SIG-M5 (cell line): ENCODE measurements at places on chromosomes 2 and 18.

DNA sequence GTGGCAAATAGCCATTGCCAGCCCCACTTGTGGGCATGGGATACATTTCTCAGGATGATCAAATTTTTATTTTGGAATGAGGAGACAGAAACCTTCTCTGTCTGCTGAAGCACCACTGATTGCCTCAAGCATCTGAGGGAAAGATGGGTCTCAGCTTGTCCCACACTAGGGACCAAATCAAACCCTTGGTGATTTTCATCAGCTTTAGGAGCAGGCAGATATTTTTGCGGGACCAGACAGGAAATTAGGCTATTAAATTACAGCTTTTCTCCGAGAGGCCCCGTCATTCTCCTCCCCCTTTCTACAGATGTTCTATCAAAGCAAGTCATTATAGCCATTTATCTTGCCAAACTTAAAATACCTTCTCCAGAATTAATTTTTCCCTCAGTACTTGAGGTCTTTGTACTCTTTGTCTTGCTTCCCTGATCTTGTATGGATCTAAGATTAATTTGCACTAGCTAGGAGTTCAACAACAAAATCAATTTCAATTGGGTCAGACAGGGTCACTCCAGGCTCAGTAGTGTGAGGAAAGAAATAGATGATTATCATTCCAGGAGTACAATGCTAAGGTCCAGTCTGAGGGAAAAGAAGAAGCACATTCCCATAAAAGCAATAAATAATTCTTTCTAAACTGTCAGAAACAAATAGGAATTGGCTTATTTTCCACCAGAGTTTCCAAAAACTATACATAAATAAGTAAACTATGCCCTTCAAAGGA is 818.1 kb upstream of the SOX11 start:
- no peak for DNase-seq

- DNase-seq = peak; percentile 63
Measured at GRCh38 chr18:51266773-51267172, 69.3 kb upstream of the MEX3C start.

DNA sequence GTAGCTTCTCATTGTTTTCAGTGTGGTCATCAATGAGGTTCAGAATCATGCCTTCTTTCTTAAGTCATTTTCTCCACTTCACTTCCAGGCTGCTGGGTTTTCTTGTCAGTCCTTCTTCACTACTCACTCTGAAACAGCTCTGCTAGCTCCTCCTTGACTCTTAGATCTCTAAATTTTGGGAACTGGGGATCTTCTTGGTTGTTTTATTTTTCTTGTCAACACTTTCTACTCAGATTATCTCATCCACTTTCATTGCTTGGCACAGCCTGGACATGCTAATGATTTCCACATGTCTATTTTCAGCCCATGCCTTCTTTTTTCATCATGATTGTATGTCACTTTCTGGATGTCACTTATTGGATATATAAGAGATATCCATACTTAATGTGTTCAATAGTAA is 517.8 kb upstream of the DSEL start:
- no peak for DNase-seq

DNA sequence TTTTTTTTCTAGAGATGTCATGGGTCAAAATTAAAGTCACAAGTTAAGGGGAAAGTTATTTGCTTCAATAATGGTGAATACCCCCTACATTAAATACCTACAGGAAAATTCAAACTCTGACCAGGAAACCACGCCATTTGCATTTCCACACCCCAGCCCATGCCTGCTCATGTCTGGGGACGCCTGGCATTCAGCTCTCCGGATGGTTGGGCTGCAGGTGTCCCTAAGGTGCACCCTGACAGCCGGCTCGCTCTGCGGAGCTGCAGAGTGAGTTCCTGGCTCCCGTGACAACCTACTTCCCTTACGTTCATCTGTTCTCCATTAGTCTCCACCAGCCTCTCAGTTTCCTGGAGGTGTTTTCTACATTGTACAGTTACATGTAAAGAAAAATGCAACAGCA is 122.7 kb upstream of the RIOK3 start:
- DNase-seq = no peak

GRCh38 chr2:120898961-120899750 is 163.5 kb downstream of the GLI2 start:
- DNase-seq = peak; percentile 7

DNA sequence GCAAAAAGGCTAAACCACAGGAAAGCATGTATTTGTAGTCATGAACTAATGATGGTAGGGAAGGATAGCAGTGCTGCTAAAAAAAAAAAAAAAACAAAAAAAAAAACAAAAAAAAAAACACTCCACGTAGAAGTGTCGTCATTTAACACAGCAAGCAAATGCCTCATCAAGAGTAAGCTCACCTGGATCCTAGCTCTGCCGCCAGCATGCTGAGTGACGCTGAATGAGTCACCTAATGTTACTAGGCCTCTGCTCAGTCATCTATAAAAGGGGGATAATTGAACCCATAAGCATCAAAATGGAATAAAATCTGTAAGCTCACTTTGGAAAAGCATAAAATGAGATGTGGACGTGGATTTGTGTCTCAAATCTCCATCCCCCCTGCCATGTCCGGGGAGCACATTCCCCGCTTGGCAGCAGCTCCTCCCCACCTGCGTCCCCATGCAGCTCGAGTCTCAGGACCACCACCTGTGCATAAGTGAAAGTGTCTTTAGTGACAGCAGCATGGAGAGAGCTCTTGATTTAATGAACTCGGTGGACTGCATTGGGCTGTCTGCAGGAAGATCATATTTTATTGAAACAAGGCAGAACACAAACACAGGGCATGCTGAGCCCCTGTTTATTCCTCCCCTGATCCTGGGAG is 427.5 kb downstream of the LRATD1 start:
- no peak for DNase-seq

- DNase-seq = no peak
Measured at GRCh38 chr18:59639136-59639535, 58.1 kb downstream of the CCBE1 start.

DNA sequence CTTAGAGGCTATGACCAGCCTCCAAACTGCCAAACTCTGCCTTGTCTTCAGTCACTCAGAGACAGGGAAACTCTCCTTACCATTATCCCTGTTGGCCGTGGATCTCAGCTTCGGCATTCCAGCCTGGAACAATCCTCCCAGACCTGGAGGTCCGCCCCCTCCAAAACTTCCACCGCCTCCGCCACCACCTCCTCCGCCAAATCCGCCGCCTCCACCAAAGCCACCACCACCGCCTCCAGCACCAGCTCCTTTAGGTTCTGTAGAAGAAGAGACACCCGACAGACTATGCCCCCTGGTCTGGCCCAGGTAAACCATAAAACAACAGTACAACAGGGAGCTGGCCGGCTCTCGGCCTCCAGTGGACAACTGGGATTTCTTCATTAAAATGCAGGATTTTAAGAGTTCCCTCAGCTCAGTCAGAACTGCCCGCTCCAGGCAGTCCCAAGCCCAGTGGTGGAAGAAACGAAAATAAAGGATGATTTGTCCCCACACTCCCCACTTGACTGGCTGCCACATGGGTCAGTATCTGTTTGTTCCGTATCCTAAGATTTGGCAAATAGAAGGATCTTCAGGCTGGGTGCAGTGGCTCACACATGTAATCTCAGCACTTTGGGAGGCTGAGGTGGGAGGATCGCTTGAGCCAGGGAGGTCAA is 22.4 kb downstream of the WIPF1 start:
- no peak for DNase-seq

DNA sequence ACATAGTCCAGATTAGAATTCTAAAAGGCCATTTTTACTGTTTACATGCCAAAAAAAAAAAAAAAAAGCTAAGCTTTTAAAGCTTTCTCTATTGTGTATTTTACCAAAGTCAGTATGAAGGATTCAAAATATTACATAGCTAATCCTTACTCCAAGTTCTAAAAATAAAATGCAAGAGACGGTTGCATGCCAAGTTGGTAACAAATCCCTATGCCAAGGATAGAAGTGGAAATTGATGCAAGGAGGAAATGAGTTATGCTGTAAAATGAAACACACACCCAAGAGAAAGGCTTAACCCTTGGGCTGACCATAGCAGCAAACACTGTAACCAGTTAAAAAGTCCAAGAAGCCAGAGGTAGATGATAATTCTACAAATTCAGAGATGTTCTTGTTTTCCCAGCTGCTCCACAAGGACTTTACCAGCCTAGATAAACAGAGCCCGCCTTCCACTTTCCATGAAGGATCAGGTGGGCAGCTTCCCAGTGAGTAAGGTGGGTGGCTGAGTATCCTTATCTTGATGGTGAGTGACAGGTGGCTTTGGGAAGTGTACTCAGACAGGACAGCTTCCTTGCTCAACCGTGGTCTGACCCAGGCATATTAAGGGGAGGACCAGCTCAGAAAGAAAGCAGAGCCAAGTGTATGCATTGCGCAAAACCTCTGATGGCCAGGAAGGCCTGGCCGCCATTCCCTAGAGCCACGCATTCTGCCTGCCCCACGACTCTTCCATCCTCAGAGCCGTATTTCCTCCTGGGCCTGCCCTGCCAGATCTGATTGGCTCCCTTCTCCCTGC is 34.4 kb downstream of the ATP8B1 start:
- no peak for DNase-seq

GRCh38 chr18:22152093-22152492 is 17.3 kb upstream of the GATA6 start:
- DNase-seq = no peak

DNA sequence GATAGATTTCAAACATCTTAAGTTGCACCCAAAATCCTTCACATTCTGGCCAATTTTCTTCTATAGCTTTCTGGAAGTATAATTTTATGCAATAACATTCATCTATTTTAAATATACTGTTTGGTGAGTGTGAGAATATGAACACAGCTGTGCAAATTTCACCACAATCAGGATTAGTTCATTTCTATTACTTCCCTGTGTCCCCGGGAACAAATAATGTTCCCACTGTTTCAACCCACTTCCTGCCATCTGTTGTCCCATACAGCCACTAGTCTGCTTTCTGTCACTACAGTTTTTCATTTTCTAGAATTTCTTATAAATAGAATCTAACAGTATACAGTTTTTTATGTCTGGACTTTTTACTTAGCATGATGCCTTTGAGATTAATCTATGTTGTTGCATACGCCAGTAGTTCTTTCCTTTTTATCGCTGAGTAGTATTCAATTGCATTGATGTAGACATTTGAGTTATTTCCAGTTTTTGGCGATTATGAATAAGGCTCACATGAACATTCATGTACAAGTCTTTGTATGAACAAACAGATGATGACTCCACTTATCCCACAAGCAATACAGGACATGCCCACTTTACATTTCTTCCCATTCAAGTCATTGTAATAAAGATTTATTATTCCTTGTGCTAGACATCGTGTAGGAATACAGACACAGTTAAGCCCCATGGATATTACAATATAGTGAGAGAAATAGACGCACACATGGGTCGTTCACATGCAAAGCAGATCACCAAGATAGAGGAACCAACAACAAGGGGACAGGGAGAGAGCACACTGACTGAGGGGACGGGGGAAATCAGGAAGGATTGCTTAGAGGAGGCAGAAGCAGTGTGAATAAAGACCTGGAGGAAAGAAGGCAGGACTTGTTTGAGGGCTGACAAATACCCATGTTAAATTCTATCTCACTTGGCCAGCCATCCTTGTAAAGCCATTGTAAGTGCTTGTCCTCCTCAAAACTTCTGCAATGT is 72.9 kb upstream of the PAX8 start:
- no peak for DNase-seq

- DNase-seq = peak; percentile 59
Measured at GRCh38 chr2:218332920-218333645, 23.6 kb upstream of the CATIP start.

GRCh38 chr2:49857371-49858112 is 703.2 kb upstream of the FSHR start:
- no peak for DNase-seq

- no peak for DNase-seq
Measured at GRCh38 chr2:38074058-38074763, 1.7 kb downstream of the CYP1B1 start.

- DNase-seq = no peak
Measured at GRCh38 chr2:113967272-113967671, 77.4 kb downstream of the ACTR3 start.

GRCh38 chr2:221567809-221568208 is 4.3 kb downstream of the EPHA4 start:
- DNase-seq = no peak

- no peak for DNase-seq
Measured at GRCh38 chr2:209640358-209640757, 131.3 kb upstream of the UNC80 start.

- no peak for DNase-seq
Measured at GRCh38 chr2:166246901-166247300, 119.1 kb upstream of the SCN1A start.

- DNase-seq = no peak
Measured at GRCh38 chr2:17506736-17507616, 11.3 kb downstream of the RAD51AP2 start.

DNA sequence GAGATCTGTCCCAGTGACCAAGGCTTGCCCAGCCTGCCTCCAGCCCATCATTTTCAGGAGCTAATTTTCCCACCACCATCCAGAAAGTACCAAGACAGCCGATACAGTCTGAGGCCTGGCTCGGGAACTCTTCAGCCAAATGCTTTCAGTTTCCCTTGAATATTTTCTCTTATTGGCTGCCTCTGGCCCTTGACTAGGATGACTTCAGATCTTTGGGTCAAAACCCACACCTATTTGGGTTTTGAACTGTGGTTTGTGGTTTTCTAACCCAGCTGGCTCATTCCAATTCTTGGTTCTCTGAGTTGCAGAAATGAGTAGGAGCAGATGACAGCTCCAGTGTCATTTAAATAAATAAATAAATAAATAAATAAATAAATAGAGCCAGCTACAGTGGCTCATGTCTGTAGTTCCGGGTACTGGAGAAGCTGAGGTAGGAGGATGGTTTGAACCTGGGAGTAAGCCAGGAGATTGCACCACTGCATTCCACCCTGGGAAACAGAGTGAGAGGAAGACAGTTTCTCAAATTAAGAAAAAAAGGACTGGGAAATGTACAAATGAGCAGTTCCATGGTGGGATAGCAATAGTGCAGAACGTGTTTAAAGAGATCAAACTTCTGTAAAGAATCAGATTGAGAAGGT is 465.0 kb upstream of the SOX11 start:
- DNase-seq = no peak

- no peak for DNase-seq
Measured at GRCh38 chr2:25697559-25698341, 24.4 kb upstream of the DTNB start.

- DNase-seq = no peak
Measured at GRCh38 chr2:21254170-21254965, 130.6 kb downstream of the TDRD15 start.

GRCh38 chr2:150931451-150931850 is 330.2 kb downstream of the RBM43 start:
- DNase-seq = no peak

DNA sequence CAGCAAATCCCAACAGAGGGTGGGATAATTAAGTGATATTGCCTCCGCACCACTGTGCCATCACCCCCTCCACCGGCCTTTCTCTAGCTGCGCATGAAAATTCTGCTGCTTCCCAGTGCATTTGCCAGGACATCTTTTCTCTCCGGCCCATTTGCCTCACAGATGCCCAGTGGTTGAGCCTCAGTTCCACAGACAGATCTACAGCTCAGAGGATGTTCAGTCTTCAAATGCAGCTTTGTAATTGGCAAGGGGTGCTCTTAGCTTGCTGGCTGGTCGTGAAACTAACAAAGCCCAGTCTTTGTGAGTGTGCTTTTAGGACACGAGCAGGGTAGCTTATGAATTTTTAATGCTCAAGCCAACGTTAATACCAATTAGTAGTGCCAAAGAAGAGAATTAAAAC is 253.3 kb upstream of the REV1 start:
- no peak for DNase-seq

- DNase-seq = no peak
Measured at GRCh38 chr2:242031481-242032019, 162.0 kb downstream of the RTP5 start.
